Gastroesophageal sphincter (tissue), 4 donors: ENCODE measurements at places on chromosomes 3 and 15. TPM values are rescaled to one million over a fixed set of nuclear protein-coding genes. Genes with fewer than 3 reads are reported as not detected.
A peak's percentile ranks its signal among the peaks of the same experiment; 100 is the strongest.

Gene PLOD2
- total RNA-seq: 78.4 TPM

Gene VIPR1
- 7.0 TPM for total RNA-seq

Gene TF
- 1.2 TPM for total RNA-seq

Gene RYR3
- 7.7 TPM for total RNA-seq

Gene GOLGA6D
- not detected for total RNA-seq

GRCh38 chr15:74124759-74125158 is 5.6 kb upstream of the ISLR2 start:
- ATAC-seq: no peak

- no peak for ATAC-seq
Observed at GRCh38 chr3:185820973-185821758, 3.7 kb downstream of the IGF2BP2 start.

DNA sequence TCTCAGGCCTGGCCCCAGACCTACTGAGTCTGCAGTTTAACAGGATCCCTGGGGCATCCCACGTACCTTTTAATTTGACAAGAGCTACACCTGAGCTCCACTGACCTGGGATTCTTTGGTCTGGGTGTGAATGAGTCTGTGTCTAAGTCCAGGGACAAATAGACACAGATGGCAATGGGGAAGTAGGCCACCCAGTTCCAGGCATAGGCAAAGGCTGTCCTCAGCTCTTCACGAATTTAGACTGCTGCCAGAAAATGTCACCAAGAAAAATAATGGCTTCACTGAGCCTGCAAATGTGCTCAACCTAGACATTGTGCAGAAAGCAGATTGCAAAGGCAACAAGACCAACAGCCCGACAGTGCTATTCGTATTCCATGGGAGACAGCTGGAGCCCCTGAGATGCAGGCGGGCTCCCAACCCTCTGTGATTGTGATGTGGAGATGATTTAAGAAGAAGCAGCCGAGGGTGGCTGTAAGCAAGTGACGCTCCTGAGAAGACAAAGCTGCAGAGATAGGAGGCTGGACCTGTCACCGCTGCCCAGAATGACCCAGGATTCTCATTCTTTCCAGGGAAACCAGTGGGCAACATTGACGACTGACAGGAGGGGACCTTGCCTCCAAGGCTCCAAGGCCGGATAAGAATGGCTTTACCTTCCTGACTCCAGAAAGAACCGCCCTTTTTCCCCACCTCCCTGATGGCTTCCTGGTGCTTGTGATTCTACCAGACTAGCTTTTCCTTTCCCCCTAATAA is 39.8 kb upstream of the IREB2 start:
- no peak for ATAC-seq

- ATAC-seq: no peak
Observed at GRCh38 chr3:108516881-108517280, 6.5 kb upstream of the MYH15 start.

GRCh38 chr15:59244337-59244736 is 37.7 kb downstream of the LDHAL6B start:
- no peak for ATAC-seq

DNA sequence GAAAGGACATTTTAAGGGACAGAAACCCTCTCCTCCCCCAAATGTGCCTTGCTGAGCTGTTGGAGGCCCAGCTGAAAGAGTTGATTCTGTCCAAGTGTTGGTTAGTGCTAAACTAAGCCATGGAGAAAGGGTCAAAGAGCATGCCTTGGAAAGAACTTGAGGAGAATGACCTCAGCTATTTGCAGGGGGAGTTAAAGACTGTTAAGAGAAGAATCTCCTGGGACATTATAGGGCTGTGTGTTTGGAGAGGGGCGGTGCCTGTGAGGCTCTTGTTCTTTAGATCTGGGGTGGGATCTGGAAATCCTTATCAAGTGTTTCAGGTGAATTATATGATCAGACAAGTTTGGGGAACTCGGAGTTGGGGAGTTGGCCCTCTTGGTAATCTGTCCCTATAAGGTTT is 13.0 kb downstream of the FNDC3B start:
- no peak for ATAC-seq

GRCh38 chr3:159806412-159806811 is 182.2 kb upstream of the IL12A start:
- peak; percentile 29 for ATAC-seq

GRCh38 chr3:57052662-57053061 is 7.8 kb upstream of the SPATA12 start:
- ATAC-seq: no peak
